ENCODE measurements at places on chromosomes 3 and 15.
A peak's percentile ranks its signal among the peaks of the same experiment; 100 is the strongest.

- DNase-seq: no peak
Observed at GRCh38 chr3:113662824-113663223, 33.6 kb downstream of the USF3 start.

DNA sequence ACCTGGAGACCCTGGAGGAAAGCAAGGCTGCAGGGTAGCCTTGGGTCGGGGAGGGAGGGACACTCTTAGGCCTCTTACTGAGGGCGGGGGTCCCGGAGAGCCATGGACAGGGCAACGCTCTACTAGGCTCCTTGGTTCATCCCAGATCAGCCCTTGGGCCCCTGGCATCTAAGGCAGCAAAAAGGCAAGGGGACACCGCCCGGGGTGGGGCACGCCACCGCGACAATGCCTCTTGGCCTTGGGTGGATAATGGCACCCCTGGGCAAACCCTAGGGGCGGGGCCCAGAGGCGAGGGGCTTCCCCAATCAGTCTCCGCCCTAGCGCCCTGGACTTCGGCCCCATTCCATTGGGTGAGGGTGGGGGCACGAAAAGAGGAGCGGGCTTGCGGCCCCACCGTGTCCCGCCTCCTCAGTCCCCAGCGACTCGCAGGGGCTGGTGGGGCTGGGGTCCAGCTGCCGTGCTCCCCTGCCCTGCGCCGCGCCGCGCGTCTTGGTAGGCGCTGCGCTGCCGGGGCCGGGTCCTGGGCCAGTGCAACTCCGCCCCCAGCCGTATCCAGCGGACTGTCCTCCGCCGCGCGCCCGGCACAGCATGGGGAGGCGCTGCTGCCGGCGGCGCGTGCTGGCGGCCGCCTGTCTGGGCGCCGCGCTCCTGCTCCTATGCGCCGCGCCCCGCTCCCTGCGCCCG lies at the start of gene CHST13:
Gene CHST13 (plus strand): TSS at position 411 of the 684 bp plus-strand sequence. CDS start 178 bp downstream, at position 589.
- DNase-seq: no peak

- DNase-seq: no peak
Observed at GRCh38 chr3:127035677-127036076, 52.8 kb downstream of the PLXNA1 start.

- DNase-seq: no peak
Observed at GRCh38 chr15:87707566-87708130, 548.9 kb downstream of the NTRK3 start.

DNA sequence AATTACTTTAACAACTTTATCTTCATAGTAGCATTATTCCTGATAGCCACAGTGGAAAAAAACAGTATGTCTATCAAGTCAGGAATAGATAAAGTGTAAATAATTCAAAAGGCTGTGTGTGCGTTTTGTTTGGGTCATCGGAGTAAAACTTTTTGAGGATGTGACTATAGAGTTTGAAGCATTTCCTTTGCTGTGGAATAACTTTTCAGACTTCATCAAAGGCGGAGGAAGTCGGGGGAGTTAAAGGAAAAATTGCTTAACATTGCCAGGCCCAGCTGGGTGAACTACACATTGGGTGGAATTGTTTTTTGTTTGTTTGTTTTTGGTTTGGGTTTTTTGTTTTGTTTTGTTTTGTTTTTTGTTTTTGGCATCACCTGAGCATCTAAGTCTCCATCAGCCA lies 70.4 kb upstream of the CRTC3 start:
- no peak for DNase-seq

- no peak for DNase-seq
Observed at GRCh38 chr3:152349392-152349791, 80.7 kb downstream of the MBNL1 start.

- no peak for DNase-seq
Observed at GRCh38 chr3:173547070-173547469, 149.5 kb downstream of the NLGN1 start.

DNA sequence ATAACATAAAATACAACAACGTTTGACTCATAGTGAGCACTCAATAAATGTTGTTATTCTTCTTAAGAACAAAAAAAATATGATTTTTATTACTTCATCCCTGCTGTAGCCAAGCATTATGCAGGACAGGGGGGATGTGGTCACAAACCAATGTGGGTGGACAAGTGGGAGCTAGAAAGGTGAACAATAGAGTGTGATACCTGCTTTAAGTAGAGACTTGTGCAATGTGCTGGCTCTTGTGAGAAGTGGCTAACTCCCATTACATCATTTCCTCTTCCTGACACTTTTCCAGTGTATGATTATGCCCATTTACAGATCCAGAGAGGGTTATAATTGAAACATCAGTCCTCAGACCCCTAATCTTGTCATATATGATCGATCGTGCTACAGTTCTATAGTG lies 193.6 kb downstream of the UBE2E2 start:
- DNase-seq: no peak

- no peak for DNase-seq
Observed at GRCh38 chr15:85556618-85556895, 176.2 kb downstream of the AKAP13 start.

GRCh38 chr3:13138833-13139145 lies 65.6 kb upstream of the IQSEC1 start:
- no peak for DNase-seq

DNA sequence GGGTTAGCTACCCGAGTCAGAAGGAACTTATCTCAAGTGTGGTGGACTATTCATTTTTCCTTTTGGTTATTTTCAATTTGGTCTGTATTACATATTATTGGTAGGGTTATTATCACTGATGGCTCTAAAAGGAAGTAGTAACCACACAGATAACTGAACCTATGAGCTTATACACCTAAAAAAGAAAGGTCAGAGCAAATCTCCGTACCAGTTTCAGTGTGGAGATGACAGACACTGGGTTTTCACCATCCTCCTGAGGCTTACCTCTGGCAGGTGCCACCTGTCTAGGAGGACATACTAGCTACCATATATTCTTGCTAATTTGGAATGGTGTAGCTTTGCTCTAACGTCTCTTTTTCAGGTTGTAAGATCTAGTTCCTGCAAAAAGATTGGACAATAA lies 10.2 kb downstream of the GAP43 start:
- DNase-seq: no peak

GRCh38 chr3:78569804-78570203 lies 1198.0 kb downstream of the ROBO1 start:
- DNase-seq: no peak

DNA sequence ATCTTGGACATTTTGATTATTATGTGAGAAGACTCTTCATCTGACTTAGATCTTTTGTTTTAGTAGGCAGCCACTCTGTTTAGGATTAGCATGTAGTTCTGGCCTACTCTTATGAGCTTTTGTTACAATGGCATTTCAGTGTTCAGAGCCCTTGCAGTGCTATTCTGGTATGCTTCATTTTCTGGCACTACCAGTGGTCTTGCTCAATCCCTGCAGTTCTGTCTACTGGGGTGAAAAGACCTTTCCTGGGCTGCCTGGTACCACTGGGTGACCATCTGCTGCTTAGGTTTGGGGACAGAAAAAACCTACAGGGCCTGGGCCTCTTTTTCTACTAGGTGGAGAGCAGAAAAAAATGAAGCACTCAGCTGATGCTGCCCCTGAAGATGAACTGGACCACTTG lies 42.5 kb downstream of the IL16 start:
- DNase-seq: no peak

DNA sequence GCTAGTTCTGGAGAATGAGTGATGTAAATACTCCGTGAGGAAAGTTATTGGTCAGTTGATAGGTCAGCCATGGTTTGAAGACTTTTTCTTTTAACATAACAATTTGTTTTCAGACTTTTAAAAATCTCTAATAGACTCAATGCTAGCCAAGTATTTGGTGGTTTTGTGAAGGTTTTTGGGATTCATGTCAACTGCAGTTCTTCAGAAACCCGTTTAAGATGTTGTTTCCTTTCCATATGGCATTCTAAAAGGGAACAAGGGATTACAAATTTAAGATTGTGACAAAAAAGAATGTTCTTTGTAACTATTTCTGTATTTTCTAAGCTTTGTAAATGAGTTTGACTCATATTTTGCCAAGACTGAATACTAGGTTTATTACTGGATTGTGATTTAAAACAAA lies 281.7 kb upstream of the COL8A1 start:
- DNase-seq: no peak

DNA sequence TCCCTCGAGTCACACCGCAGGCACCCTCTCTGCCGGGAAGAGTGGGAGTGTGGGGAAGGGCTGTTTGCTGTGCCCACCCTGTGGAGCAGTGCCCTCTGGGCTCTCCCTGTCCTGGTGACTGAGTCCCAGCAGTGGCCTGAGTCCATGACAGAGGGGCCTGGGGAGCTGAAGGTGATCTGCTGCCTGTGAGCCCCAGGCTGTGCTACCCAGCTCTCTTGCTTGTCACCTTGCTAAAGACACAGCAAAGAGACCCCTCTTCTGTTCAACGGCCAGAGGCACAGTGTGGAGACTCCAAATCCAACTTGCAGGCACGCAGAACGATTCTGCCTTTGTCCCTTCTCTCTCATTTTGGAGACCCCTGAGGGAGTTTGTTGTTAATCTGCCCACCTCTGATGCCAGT lies 232.6 kb downstream of the OPA1 start:
- no peak for DNase-seq

- no peak for DNase-seq
Observed at GRCh38 chr3:27978440-27978839, 256.3 kb upstream of the EOMES start.

DNA sequence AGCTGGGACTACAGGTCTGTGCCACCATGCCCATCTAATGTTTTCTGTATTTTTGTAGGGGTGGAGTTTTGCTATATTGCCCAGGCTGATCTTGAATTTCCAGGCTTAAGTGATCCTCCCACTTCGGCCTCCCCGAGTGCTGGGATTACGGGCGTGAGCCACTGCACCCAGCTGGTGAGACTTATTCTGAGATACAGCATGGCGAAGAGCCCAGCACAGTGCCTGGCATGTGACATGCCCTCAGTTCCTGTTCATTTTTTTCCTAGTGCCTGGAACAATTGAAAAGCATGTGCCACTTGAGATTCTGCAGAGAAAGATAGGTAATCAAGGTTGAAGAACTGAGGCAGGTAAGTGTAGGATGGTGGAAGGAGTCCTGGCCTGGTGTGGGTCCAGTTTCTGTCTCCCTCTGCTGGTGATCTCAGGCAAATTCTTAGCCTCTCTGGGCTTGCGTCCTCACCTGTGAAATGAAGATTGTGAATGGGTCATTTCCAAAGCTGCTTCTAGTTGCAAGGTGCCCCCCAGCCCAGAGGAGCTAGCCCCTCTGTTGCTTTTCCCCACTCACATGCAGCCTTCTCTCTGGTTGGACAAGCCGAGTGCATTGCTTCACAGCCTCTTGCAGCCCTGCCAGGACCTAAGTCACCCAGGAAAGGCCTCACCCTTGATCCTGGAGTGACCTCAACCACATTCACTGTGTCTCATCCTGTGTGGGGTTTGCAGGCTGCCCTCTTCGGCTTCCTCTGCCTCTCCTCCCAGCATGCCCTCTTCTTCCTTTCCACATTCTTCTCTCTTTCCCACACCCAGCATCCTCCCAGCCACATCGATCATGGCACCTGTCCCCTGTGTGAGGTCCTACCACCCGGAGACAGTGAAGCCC lies 4.3 kb upstream of the RHCG start:
- DNase-seq: no peak

DNA sequence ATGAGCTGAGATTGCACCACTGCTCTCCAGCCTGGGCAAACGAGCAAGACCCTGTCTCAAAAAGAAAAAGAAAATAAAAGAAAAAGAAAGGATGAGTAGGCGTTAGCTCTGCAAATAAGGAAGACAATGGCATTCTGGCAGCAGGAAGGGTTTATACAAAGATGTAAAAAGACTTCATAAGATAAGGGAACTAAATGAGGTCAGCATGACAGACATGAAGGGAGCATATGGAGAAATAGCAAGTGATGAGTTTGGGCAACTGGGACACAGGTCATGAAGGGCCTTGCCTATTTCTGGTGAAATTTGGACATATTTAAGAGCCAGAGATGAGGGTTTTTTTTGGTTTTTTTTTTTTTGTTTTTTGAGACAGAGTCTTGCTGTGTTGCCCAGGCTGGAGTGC lies 24.5 kb downstream of the TMEM266 start:
- DNase-seq: no peak

- DNase-seq: no peak
Observed at GRCh38 chr3:162960269-162960668, 1463.7 kb downstream of the OTOL1 start.

DNA sequence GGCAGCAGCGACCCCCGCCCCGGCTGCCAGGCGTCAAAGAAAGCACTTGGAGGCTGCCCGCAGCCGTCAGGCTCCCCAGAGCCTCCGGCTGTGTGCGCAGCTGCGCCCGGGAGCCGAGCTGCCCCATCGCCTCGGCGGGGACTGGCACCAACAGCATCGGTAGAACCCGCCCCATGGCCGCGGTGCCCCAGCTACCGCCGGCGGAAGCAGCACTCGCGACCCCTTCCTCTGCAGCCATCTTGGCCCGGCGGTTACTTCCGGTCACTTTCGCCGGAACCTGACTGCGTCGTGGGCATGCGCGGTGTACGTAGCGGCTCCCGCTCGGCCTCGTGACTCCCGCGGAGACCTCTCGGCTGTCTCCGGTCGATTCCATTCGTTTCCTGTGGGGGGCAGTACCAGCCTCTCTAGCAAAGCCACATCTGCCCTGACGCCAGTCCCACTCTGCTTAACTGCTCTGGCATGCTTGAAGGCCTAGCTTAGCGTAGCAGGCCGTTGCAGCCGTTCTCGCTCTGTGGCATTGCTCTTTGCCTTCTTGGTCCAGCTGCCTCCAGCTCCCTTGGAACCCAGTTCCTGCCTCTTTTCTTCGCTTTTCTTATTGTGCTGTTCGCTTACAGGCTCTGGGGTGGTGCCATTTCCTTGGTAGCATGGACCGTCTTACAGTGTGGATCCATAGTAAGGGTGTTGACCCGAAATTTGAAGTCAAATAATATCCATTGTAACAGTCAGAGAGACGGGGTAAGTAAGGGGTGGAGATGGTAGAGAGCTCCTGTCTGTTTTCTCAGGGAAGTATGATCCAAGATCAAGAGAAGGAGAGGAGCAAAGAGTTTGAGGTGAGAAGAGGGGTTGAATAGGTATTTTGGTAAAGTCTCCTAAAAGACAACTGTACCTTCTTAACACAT lies at the start of gene SPG11:
Gene SPG11 (minus strand): TSS at position 253 of the 899 bp plus-strand sequence. CDS start 15 bp downstream, at position 238.
- DNase-seq: peak; percentile 95

GRCh38 chr3:177141471-177141870 lies 55.8 kb downstream of the TBL1XR1 start:
- DNase-seq: no peak

DNA sequence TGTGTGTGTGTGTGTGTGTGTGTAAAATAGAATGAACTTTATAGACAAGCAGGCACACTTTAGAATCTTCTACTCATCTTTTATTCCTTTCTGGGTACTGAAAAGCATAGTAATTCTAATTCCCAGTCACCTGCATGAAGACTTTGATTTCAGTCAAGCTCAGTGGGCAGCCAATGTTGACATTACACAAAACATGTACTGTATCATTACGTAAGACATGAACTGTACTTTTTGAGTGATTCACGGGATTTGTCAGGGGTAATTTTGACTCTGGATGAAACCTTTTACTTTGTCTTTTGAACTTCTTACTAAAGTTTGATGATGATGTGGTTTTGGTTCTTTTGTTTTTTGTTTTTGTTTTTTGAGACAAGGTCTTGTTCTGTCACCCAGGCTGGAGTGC lies 38.8 kb downstream of the PTPRG start:
- DNase-seq: no peak

DNA sequence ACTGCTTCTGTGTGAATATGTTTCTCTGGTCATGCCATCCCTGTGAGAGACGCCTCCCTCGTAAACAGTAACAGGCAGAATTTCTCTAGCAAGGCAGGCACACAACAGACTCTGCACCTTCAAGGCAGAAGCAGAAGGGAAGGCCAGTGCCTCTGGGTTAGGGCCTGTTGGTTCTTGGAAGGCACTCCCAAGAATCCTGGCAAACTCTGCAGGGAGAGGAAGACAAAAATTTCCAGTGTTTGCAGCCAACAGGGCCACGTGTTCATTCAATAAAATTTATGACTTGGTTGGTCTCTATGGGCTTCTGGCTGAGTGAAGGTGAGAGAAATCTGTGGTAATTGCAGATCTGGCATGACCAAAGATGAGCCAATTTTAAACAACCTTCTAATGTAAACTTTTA lies 39.3 kb downstream of the NFKBIZ start:
- no peak for DNase-seq
